ENCODE measurements at places on chromosomes 2 and 18. TPM values are rescaled to one million over a fixed set of nuclear protein-coding genes. Genes with fewer than 3 reads are reported as not detected.
A peak's percentile ranks its signal among the peaks of the same experiment; 100 is the strongest.

- no peak for DNase-seq
These were observed 257.3 kb downstream of the EPHA4 start for GRCh38 chr2:221314786-221315185.

GRCh38 chr2:29212009-29212408 is 96.8 kb downstream of the CLIP4 start:
- DNase-seq: no peak

DNA sequence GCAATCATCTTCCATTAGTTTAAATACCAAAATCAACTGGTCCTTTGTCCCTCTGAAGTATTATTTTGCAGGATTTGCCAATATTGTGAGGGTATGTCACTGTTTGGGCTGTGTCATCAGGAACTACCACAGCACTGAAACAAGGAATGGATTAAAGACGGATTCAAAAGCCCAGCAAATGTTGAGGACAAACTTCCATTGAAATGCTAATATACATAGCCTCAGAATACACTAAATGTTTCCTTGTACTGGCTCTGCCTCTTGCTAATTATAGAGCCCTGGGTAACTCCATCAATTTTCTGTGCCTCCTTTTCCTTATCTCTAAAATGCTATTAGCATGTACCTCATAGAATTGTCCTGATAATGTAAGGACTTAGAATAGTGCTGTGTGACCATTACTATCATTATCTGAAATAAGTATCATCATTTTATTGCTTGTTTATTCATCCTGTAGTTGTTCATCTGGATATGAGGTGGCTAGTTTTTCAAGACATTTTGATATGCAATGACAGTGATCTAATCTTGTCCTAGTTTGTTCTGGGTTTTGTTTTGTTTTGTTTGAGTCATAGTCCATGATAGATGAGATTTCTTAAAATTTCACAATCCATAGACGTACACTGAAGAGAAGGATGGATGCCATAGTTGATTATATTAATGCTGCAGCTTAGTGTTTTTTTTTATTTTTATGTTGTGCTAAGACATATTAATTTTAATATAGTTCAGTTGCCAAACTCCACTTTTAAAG is 333.4 kb upstream of the KCNH7 start:
- no peak for DNase-seq

SALL3 gene
- 2.8 TPM for total RNA-seq

GRCh38 chr18:22088996-22089640 is 80.3 kb upstream of the GATA6 start:
- DNase-seq: no peak

RAX gene
- total RNA-seq: not detected

DNA sequence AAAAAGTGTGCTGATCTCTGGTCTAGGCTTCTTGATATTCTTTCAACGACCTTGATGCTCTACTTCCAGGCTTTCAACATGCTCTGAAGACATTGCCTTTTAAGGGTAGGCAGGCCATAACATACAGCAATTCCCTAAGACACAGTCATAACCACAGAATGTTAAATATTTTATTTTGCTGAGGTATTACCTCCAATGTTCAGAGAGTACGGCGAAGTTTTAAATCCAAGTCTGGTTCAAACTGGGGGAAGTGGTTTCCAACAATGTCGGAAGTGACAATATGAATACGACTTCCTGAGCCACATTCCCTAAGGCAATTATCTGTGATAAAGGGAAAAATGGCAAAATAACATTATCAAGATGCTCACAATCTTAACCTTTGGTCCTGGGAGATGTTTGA is 1077.9 kb upstream of the PIK3C3 start:
- no peak for DNase-seq

- DNase-seq: no peak
These were observed 62.7 kb downstream of the ZCCHC2 start for GRCh38 chr18:62585274-62586150.

TP53I3 gene
- 14.5 TPM for total RNA-seq

- DNase-seq: no peak
These were observed 69.1 kb downstream of the MBD2 start for GRCh38 chr18:54155412-54155811.

GRCh38 chr2:67570611-67571010 is 173.5 kb downstream of the ETAA1 start:
- no peak for DNase-seq

KLHL41 gene
- 92.0 TPM for total RNA-seq

CD302 gene
- total RNA-seq: 25.1 TPM

ARL4C gene
- total RNA-seq: 9.2 TPM

DNA sequence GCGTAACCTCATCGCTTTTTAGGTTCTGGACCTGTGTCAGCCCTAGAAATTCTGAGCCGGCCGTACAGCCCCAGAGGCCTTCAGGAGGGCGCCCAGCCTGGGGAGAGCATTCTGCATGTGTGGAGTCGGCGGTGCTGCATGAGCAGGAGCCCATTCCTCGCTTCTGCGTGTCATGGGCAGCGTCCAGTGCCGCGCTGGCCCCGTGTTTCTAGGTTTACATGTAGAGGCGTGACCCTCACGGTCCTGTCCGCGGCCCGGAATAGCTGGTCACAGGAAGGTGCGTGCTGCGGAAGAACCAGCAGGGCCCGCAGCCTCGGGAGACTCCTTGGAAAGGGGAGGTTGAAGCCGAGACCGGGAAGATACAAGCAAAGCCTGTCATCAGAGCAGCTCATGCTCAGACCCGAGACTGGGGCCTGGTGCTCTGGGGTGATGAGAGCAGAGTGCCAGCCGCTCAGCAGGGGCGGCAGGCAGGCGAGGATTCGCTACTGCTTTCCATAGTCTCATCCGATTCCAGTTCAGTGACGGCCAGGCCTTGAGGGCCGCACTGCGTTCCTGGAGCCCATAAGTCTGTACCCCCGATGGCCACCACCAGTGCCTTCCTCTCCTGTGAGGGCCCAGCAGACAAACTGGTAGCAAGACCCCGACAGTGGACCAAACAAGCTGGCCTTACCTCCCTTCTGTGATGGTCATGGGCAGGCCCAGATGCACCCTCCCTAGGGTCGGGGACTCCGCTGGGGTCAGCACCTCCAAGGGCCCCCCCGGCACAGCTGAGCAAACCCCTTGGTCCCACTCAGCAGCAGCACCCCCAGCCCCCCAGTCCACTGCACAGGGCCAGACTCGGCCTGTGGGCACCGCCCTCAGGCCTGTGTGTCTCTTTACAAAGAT is 15.6 kb upstream of the NFATC1 start:
- DNase-seq: no peak

- no peak for DNase-seq
These were observed 105.4 kb upstream of the FAM110C start for GRCh38 chr2:151553-152334.

HOXD1 gene
- total RNA-seq: 0.21 TPM

- no peak for DNase-seq
These were observed 439.2 kb upstream of the ACVR2A start for GRCh38 chr2:147405651-147406050.

ACTG2 gene
- total RNA-seq: 12.1 TPM

DNA sequence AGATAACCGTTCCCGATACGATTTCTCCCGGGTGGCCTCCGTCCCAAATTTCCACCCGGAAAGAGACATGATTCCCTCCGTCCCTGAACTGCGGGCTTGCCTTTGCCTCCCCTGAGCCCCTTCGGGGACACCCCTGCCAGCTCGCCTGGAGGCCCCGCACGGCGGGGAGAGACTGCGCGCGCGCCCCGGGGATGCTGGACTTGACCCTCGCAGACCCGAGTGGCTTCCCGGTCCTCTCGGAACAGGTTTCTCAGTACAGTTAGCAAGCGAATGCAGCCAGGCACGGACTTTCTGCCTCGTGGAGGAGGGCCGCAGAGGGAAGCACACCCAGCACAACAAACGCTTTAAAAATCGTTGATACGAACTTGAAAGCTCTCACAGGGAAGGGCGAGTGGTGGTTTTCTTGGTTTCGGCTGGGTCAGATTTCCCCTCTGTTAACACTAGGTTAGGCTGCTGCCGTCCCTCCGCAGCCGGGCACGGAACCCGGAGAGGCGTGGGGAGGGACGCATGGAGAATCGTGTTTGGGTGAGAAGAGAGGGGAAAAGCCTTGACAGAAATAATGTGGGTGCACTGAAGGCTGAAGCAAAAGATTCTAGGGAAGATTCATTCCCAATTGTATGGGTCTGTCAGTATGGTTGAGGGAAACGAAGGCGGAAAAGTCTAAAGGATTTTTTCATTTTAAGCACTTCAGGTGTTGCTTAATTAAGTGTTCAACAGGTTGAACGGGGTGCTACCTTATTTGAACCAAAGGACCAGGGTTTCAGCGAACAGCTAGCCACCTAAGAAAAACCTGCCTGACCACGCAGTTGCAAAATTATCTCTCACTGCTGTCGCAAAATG is 916 bp downstream of the TNFRSF11A start:
- peak; percentile 27 for DNase-seq

- no peak for DNase-seq
These were observed 50.3 kb downstream of the RABL2A start for GRCh38 chr2:113677330-113677729.

ST8SIA5 gene
- 5.2 TPM for total RNA-seq

GRCh38 chr2:111052621-111053020 is 68.1 kb upstream of the BCL2L11 start:
- DNase-seq: no peak

GRCh38 chr2:54572636-54573536 is 116.8 kb downstream of the SPTBN1 start:
- no peak for DNase-seq

GRCh38 chr2:111617299-111618225 is 266.4 kb downstream of the ANAPC1 start:
- no peak for DNase-seq

- no peak for DNase-seq
These were observed 4.4 kb upstream of the ATP8B1 start for GRCh38 chr18:57807336-57808117.

DNA sequence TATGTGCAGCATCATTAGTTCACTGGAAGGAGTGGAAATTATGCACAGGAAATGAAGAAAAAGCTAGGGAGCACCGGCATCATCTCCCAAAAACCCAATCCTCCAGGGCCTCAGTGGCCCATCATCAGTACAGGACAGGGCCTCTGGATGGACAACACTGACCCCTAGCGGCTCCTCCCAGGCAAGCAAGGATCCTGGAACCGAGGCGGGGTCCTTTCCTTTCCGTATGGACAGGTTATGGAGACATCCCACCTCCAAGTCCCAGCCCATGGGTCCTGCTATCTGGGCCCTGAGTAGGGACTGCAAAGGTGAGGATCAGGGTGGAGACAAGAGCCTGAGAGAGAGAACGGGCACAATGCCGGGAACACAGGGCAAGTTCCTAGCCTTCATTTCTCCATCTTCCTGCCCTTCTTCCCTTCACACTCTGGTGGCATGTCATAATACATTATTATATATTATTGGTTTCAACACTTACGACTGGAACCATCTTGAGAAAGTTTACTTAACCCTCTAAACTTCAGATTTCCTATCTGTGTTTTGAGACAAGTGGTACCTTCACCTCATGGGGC is 68.2 kb downstream of the ZNF516 start:
- DNase-seq: peak; percentile 36

- no peak for DNase-seq
These were observed 686.1 kb upstream of the RAB6C start for GRCh38 chr2:129293326-129293725.

IL1F10 gene
- total RNA-seq: not detected

DNA sequence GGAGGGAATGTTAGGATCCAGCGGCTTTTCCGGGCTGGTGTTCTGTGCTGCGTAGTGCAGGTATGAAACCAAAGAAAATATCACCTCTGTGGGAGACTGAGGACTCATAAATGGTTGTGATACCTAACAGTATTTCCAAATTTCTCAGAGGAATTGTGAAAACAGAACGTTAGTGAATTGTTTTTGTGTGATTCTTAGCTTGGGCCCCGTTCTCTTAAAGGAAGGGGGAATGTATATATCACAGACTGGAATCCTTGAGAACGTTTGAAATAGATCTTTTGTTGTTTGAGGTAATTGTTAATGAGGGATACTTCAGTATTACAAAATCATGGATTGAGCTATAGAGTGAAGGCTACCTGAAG is 834 bp downstream of the ZNF638 start:
- DNase-seq: no peak

TRIM54 gene
- 92.1 TPM for total RNA-seq

PRKAG3 gene
- 0.18 TPM for total RNA-seq

DNA sequence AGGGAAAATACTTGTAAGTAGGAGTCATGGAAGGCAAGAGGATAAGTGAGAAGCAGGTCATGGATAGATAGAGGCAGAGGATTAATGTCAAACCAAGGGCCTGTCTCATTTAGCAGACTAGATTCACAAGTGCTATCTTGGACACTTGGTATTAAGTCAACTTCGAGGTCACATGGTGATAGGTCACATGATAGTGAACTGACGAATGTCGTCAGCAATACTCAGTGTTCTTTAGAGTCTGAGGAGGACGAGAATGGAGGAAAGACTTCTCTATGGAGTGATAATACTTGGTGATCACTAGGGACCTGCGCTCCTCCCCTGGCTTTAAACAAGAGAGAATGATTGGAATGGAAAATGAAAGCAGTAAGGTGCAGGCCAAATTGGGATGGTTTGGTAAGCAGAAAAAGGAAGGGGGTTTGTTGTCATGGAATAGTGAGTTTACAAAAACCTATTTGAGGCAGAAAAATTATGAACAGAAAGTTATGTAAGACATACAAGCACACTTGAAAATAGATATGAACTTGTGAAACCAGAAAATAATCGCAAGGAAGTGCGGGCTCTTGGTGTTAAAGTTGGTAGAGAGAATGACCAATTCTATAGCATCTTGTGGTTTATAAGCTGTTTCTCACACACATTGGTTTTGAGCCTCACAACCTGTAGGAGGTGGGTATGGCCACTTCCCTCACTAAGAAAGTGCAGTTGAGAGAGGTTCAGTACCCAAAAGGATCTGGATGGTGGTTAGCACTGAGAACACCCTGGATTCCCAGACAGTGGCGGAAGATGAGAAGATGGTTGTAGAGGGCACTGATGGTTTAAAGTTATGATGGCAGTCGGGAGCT is 141.5 kb downstream of the WDSUB1 start:
- no peak for DNase-seq

- DNase-seq: no peak
These were observed 592.7 kb downstream of the XIRP2 start for GRCh38 chr2:167480986-167481309.

ZSCAN30 gene
- total RNA-seq: 19.1 TPM

- no peak for DNase-seq
These were observed 96.8 kb upstream of the ARL4C start for GRCh38 chr2:234593636-234594035.

CAVIN2 gene
- 145 TPM for total RNA-seq

HOXD4 gene
- total RNA-seq: 0.29 TPM

ADRA2B gene
- total RNA-seq: 1.6 TPM

- DNase-seq: no peak
These were observed 49.3 kb downstream of the KCNG2 start for GRCh38 chr18:79846936-79847557.

- no peak for DNase-seq
These were observed 110.4 kb downstream of the ADCYAP1 start for GRCh38 chr18:1014951-1015624.

GRCh38 chr2:163756588-163756987 is 20.8 kb upstream of the FIGN start:
- no peak for DNase-seq

DNA sequence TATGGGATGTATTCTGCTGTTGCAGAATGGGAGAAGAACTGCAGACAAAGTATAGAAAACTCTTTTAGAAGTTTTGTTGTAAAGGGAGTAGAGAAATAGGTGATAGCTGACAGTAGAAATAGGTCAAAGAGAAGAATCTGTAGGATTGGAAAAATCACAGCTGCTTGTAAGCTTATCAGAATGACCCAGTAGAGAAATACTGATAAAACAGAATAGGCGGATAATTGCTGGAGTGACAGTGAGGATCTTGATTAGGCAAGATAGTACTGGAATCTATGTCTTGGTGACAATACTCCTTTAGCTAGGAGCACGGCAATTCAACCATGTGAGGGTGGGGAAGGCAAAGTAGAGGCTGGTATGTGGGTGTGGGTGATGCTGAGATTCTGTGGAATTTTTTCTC is 4.5 kb upstream of the SMAD4 start:
- no peak for DNase-seq

INPP5D gene
- 9.3 TPM for total RNA-seq

GRCh38 chr2:72109291-72109690 is 38.4 kb downstream of the CYP26B1 start:
- DNase-seq: no peak
